ENCODE measurements at places on chromosomes 2 and 18. TPM values are rescaled to one million over a fixed set of nuclear protein-coding genes. Genes with fewer than 3 reads are reported as not detected.

EGR4 gene
- total RNA-seq, result not detected

AQP12B gene
- not detected for total RNA-seq

GRCh38 chr2:235897992-235898391, 270.2 kb downstream of the GBX2 start:
- DNase-seq, result no peak

DNA sequence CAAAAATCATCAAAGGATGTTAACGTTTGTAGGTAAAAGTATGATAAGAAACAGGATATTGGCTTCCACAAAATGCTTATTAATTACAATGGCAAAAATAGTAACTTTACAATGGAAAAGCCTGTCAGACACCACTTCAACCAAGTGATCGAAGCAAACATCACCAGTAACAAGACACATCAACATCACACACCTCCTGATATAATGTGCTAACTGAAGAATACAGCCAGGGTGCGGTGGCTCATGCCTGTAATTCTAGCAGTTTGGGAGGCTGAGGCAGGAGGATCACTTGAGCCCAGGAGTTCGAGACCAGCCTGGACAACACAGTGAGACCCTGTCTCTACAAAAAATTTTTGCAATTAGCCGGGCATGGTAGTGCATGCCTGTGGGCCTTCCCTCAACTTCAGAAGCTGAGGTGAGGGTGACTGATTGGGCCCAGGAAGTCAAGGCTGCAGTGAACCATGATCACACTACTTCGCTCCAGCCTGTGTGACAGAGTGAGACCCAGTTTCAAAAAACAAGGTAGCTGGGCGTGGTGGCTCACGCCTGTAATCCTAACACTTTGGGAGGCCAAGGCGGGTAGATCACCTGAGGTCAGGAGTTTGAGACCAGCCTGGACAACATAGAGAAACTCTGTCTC, 15.0 kb downstream of the MGAT4A start:
- no peak for DNase-seq

All from glomerular endothelial cell (primary cell).